T-helper 17 cell (primary cell): ENCODE measurements at places on chromosomes 12 and 14. TPM values are rescaled to one million over a fixed set of nuclear protein-coding genes. Genes with fewer than 3 reads are reported as not detected.

DCN gene
- not detected for total RNA-seq

GPR84 gene
- 0.99 TPM for total RNA-seq

KRT82 gene
- total RNA-seq: not detected

PNP gene
- total RNA-seq: 127 TPM

KRT83 gene
- total RNA-seq: not detected

SLC39A2 gene
- not detected for total RNA-seq

PAX9 gene
- not detected for total RNA-seq
